ENCODE measurements at places on chromosomes 2 and 18. TPM values are rescaled to one million over a fixed set of nuclear protein-coding genes. Genes with fewer than 3 reads are reported as not detected.

GRCh38 chr18:5543036-5543680 is 639 bp downstream of the EPB41L3 start:
- DNase-seq = peak; percentile 25
- H3K4me3 ChIP-seq = peak overlapping the region; percentile 65
- H3K27ac ChIP-seq = no peak overlapping the region
- peaks cover 5% of the 10 kb centered on the region for H3K4me1 ChIP-seq
- H3K27me3 ChIP-seq = peaks cover 40% of the 10 kb centered on the region

DNA sequence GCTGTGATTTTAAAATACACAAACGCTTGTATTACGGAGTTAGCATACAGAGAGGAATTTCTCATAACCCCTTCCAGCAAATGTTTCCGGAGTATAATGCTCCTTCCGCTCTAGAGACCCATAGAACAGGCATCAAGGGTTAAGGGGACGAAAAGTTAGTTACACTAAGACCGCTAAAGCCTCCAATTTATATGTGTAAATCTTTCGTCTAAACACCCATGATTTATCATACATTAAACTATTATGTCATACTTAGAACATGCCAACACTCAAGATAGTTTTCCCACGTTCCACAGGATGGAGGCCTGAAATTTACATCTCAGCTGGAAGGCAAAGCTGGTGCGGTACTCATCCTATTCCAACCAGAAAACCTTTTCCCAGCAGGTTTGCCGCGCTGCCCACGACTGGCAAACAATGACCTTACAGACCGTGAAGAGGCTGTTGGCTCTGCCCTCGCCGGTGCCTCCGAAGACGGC is 650 bp downstream of the ORMDL1 start:
- no peaks in the 10 kb centered on the region for H3K36me3 ChIP-seq
- peak overlapping the region; percentile 98 for H3K27ac ChIP-seq
- peaks cover 27% of the 10 kb centered on the region for H3K4me1 ChIP-seq
- H3K27me3 ChIP-seq = no peaks in the 10 kb centered on the region
- peak overlapping the region; percentile 73 for H3K4me3 ChIP-seq

The C2orf66 gene
- not detected for total RNA-seq

GRCh38 chr18:79549638-79550000 is 130.0 kb upstream of the CTDP1 start:
- no peak for DNase-seq
- H3K27me3 ChIP-seq = no peaks in the 10 kb centered on the region
- H3K4me3 ChIP-seq = no peak overlapping the region
- H3K36me3 ChIP-seq = no peaks in the 10 kb centered on the region

The GTF2A1L gene
- not detected for total RNA-seq

GRCh38 chr2:34204560-34204959 is 605.5 kb upstream of the FAM98A start:
- H3K4me1 ChIP-seq = no peaks in the 10 kb centered on the region
- no peak for DNase-seq

DNA sequence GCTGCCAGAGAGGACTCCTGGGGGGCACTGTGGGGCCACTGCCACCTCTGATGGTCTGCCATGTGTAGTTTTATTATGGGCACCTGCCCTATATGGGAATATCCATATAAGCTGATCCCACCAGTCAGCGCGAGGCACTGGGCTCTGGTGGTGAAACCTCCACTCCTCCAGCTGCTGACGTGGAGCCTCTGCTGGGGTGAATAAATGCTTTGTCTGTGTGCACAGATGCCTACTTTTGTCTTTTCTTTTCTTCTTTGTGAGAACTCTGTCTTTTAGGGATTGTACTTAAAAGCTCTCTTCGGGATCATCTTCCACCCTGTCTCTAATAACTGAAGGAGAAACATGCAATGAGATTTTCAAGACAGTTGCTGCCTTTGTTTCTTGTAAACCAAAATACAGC is 68.9 kb upstream of the NCK2 start:
- DNase-seq = no peak
- H3K27me3 ChIP-seq = no peaks in the 10 kb centered on the region
- H3K27ac ChIP-seq = no peak overlapping the region
- no peaks in the 10 kb centered on the region for H3K36me3 ChIP-seq

- no peaks in the 10 kb centered on the region for H3K4me1 ChIP-seq
- H3K27ac ChIP-seq = no peak overlapping the region
- no peak for DNase-seq
- H3K4me3 ChIP-seq = no peak overlapping the region
- H3K36me3 ChIP-seq = no peaks in the 10 kb centered on the region
- no peaks in the 10 kb centered on the region for H3K27me3 ChIP-seq
These were observed 66.3 kb upstream of the DARS1 start for GRCh38 chr2:136051725-136052048.

- H3K27me3 ChIP-seq = no peaks in the 10 kb centered on the region
- peaks cover 26% of the 10 kb centered on the region for H3K4me1 ChIP-seq
- H3K4me3 ChIP-seq = no peak overlapping the region
- H3K36me3 ChIP-seq = no peaks in the 10 kb centered on the region
- no peak overlapping the region for H3K27ac ChIP-seq
- DNase-seq = no peak
These were observed 2.1 kb upstream of the RIOK3 start for GRCh38 chr18:23451011-23451410.

GRCh38 chr18:79986726-79987125 is 1.6 kb downstream of the TXNL4A start:
- H3K4me1 ChIP-seq = peaks cover 30% of the 10 kb centered on the region
- H3K4me3 ChIP-seq = peak overlapping the region; percentile 96
- DNase-seq = no peak
- H3K27ac ChIP-seq = no peak overlapping the region

DNA sequence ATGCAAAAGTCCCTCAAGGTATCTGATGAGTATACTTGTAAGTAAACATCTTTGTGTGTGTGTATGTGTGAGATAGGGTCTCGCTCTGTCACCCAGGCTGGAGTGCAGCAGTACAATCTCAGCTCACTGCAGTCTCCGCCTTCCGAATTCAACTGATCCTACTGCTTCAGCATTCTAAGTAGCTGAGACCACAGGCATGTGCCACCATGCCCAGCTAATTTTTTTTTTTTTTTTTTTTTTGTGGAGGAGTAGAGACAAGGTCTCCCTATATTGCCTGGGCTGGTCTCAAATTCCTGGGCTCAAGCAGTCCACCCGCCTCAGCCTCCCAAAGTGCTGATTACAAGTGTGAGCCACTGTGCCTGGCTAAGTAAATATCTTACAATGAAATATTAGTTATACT is 23.2 kb downstream of the ADAM17 start:
- H3K27me3 ChIP-seq = no peaks in the 10 kb centered on the region
- no peaks in the 10 kb centered on the region for H3K36me3 ChIP-seq
- H3K27ac ChIP-seq = no peak overlapping the region
- DNase-seq = no peak
- no peaks in the 10 kb centered on the region for H3K4me1 ChIP-seq
- no peak overlapping the region for H3K4me3 ChIP-seq

The ALLC gene
- total RNA-seq = not detected
